ENCODE measurements at places on chromosomes 1 and 21.

DNA sequence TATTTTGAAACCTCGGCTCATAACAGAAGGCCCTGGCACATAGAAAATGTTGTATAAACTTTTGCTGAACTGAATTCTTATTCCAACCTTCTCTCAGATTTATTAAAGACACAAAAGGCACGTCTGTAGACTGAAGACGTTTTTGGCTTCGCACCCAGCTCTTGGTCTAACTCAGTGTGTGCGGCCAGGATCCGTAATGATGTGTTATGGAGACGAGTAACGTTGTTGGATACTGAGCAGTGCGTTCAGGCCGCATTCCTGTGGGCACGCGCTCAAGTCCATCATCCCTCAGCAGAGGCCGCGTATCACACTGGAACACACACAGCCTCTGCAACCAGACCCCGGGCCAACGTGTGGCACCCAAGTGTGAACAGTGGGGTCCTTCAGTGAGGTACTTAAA is 154.8 kb upstream of the RAB4A start:
- DNase-seq: no peak

DNA sequence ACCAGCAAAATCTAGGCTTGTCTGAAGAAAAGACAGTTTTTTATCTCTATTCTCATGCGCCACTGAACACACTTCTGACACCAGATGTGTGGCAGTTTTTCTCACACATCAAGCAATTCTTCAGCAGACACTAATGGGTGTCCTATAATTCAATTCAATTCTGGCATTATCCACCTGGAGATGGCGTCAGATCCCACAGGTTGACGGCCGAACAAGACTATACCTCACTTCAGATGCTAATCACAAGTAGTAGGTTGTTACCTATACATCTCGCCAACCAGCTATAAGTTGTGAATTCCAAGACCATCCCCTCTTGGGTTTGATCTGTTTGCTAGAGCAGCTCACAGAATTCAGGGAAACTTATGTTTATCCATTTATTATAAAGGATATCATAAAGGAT is 89.9 kb upstream of the ARTN start:
- no peak for DNase-seq

GRCh38 chr1:203378556-203379245 is 27.8 kb upstream of the FMOD start:
- DNase-seq: peak; percentile 44

GRCh38 chr1:39995973-39996393 is 41.0 kb downstream of the MFSD2A start:
- no peak for DNase-seq

DNA sequence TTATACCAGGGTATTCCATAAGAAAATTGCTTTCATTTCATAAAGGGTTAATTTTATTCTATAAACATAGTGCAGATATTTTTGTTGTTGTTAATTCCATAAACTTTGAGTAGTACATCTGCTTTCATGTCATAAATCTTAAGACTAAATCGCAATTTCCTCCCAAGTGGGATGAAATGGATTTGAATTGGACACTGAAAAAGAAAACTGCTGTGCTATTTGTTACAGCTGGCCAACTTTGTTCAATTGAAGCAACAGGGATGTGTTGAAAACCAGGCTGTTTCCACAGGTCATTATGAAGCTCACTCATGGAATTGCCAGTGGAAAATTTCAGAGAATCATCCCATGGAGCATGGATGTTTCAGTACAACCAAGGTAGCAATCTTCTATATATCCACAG is 252.5 kb upstream of the RGS18 start:
- DNase-seq: no peak

GRCh38 chr1:228224198-228225164 is 16.6 kb downstream of the OBSCN start:
- DNase-seq: no peak
